WTC11 (cell line): ENCODE measurements at places on chromosomes 3 and 15.

GRCh38 chr3:55796533-55796932, 309.4 kb upstream of the WNT5A start:
- no peak for DNase-seq

DNA sequence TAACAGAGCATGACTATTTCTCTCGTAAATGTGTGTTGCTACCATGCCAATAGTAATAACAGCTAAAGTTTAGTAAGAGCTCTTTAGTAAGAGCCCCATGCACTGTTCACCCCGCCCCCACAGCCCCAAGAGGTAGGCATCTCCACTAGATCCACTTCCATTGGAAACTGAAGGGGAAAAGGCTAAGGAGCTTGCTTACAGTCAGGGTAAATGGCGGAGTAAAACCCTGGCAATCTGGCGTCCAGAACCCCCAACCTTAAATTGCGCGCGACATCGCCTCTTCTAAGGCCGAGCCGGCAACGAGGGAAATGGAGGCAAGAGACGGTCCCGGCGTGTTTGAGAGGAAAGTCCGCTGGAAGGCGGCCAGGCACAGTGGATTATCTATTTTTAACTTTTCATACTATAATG, 654 bp upstream of the C3orf38 start:
- peak; percentile 20 for DNase-seq

DNA sequence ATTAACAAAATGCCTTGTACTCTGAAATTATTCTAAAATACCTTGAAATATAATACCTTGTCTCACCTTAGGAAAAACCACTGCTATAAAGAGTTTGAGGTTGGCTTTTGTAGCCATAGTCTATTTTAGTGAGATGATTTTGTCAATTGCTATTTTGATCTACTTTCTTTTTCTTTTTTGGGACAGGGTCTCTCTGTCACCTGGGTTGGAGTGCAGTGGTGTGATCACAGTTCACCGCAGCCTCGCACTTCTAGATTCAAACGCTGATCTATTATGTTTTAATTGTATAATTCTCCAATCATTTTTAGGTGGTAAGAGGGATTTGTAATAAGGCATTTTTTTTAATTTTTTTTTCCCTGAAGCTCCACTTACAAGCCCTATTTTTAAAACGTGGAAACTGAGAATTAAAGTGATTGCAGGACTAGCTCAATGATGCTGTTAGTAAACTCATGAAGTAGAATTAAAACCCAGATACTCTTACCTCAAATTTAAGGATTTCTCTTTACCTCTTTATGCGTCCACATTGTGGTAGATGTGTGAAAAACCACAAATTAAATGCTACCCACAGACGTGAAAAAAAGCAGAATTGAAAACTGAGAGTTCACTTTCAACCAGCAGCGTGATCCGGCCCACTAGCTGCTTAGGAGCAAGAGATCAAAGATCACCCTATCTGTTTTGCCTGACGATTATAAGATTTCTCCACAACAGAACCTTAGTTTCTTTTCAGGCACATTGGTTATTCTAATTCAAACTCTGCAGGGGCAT, 384.2 kb downstream of the CGGBP1 start:
- no peak for DNase-seq

DNA sequence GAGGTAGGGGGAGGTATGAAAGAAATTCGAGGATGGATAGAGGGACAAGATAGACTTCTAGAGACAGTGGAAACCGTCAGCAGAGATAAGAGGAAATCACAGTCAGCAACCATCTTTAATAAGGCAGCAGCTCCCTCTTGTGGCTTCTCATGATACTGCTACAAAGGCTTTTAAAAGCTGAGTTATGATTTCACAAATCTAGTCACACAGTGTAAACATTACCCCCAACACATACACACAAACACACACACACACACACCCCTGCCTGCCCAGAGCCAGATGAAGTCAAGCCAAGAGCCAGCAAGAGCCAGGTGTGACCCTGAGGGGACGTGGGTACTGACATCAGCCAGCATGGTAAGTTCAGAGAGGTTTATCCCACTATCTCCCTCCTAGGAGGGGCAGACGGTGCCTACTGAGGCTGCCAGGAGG, 18.9 kb upstream of the TGM5 start:
- DNase-seq: peak; percentile 36

GRCh38 chr3:13414040-13414729, 5.9 kb downstream of the NUP210 start:
- no peak for DNase-seq

- no peak for DNase-seq
Observed at GRCh38 chr3:63450023-63450422, 171.9 kb downstream of the SYNPR start.

GRCh38 chr15:76938752-76939151, 7.2 kb downstream of the RCN2 start:
- no peak for DNase-seq

DNA sequence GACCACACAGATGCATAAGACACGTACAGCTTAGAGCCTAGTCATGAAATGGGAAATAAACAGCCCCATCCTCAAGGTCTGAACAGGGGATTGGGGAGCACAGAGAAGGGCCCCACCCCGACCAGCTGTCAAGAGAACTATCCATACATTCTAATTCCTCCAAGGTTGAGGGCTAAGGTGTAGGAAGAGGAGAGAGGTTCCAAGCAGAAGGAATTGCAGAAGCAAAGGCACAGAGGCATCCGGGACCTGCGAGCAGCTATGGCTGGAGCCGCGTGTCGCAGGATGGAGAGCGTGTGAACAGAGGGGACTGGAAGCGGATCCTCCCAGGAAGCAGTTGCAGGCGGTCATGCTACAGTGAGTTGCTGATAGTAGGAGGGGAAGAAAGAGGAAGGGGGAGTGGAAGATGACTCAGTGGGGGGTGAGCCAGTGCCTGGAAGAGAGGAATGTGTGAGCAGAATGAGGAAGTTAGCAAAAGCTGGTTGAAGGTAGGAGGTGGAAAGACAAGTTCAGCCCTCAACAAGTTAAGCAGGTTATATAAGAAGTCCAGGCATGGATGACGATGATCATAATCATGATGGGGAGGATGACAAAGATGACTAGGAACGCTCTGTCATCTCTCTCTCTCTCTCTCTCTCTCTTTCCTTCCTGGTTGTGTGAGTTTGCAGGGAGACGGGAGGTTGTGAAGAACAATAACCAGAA, 89.7 kb downstream of the LIPC start:
- peak; percentile 36 for DNase-seq

DNA sequence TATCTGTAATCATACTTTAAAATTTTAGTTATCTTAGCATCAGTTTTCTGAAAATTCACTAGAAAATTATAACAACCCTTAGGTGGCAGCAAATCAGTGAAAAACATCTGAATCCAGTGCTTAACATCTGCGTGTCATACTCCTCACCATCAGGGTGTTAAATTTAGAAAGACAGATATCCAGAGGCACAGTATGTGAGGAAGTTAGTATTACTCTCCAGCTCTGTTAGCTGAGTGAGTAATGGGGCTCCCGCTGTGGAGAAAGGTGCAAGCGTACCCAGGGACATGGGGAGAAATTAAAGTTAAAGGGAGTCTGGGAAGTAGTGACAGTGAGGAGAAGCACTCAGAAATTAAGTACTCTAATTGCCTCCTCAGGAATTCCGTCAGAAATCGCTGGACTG, 50.9 kb downstream of the CEP63 start:
- DNase-seq: no peak

GRCh38 chr3:80099559-80100066, 331.8 kb upstream of the ROBO1 start:
- DNase-seq: no peak

- no peak for DNase-seq
Observed at GRCh38 chr15:50246631-50247030, 18.9 kb downstream of the HDC start.

- DNase-seq: no peak
Observed at GRCh38 chr3:70471464-70472342, 159.3 kb upstream of the MDFIC2 start.

GRCh38 chr3:9912294-9912935, 4.5 kb upstream of the IL17RC start:
- DNase-seq: no peak

- DNase-seq: no peak
Observed at GRCh38 chr3:136937851-136938250, 19.9 kb upstream of the IL20RB start.

DNA sequence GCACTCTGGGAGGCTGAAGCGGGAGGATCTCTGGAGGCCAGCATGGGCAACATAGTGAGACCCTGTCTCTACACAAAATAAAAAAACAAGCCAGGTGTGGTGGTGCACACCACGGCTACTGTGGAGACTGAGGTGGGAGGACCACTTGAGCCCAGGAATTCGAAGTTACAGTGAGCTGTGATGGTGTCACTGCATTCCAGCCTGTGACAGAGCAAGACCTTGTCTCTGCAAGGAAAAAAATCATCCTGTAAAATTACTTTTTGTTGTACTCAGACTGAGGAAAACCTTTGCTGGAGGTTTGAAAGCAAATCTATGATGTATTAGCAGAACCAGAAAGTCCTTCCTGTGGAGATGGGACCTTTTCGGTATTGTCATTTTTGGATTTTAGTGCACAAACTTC, 63.3 kb downstream of the ATP1B3 start:
- DNase-seq: no peak

DNA sequence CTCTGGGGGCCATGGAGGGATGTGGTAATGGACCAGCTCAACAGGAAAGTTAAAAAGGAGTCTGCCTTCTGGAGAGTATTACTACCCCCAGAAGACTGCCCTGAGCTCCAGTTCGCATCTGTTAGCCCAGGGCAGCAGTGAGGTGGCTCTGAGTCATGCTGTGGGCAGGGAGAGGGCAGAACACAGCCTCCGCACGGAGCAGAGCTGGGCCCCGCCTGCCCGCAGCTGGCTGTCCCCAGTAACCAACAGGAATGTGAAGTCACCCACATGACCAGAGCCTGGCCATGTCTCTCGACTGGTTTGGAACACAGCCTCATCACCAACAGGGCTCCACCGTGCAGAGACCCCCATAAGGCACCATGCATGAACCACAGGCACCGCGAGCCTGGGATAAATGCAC, 62.1 kb downstream of the CYFIP1 start:
- DNase-seq: no peak

DNA sequence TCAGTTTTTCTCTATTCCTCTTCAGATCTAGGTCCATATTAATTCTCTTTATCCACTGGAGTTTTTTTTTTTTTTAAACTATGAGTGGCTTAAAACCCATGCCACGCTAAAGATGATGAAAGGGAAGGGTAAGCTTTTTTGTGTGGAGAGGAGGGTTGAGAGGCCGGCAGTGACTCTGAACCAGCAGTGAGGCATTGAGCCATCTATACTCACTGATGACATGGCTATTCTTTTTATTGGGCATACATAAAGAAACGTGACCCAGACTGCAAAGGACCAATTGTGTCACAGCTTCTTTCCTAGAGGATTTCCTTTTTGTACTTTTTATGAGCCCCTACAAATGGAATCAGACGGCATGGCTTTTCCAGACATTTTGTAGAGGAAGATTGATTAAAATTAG, 662.2 kb downstream of the AGBL1 start:
- DNase-seq: no peak

GRCh38 chr3:66609660-66610561, 109.1 kb upstream of the LRIG1 start:
- DNase-seq: peak; percentile 75

GRCh38 chr15:73575636-73576247, 57.4 kb downstream of the NPTN start:
- DNase-seq: no peak

DNA sequence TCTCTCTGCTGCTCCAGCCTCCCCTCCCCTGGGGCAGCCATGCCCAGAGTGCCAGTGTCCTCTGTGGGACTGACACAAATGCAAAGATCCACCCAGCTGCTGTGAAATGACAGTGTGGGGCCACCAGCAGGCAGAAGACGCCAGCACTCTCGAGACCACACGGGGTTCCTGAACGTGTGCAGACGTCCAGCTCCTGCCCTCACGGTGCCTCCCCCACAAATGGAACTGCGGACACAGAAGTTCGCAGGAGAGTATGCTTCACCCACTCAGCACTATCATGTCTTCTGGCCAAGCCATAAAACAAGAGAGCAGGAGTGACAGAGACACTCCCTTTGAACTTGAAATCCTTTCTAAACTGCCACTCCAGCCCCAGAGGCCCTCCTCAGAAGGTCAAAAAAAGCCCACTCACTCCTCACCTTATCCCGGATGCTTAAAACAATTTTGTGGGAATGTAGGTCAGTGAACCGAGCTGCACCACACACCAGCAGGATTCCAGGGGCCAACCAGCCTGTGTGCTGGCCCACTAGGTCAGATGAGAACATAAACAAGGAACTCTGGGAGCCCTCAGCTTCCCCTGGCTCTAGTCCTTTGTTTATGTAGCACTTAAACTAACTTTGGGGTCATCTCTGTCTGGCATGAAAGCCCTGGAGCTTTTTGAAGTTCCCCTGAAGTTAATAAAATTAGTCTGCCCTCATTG, 112.6 kb downstream of the DNAJB8 start:
- DNase-seq: no peak

DNA sequence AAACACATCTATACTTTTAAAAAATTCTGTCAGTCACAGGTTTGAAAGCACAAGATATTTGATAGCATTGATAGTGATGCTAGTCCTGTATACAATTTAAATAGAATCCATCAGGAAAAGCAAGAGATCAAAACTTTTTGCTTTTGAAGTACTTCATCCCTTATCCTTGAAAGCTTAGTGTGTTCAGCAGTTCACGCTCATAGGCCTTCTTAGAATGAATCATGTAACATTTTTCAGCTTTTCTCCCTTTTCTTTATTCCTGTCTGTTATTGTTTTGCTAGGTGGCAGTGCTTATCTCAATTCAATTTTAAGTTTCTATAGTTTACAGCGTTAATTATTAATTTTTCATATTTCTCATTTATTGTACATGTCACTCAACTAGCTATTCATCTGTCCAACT, 69.1 kb downstream of the FGF7 start:
- DNase-seq: no peak

- DNase-seq: no peak
Observed at GRCh38 chr3:123411340-123412040, 37.4 kb downstream of the ADCY5 start.

- DNase-seq: no peak
Observed at GRCh38 chr3:123686251-123686650, 101.4 kb upstream of the HACD2 start.

GRCh38 chr3:24385012-24385615, 109.5 kb downstream of the THRB start:
- DNase-seq: no peak

GRCh38 chr3:153980252-153980590, 141.0 kb upstream of the ARHGEF26 start:
- DNase-seq: peak; percentile 11

- DNase-seq: no peak
Observed at GRCh38 chr3:127409421-127410136, 121.7 kb upstream of the PRR20G start.

- no peak for DNase-seq
Observed at GRCh38 chr3:15933439-15934139, 135.8 kb upstream of the ANKRD28 start.

GRCh38 chr3:140258222-140258724, 323.3 kb downstream of the CLSTN2 start:
- DNase-seq: no peak

DNA sequence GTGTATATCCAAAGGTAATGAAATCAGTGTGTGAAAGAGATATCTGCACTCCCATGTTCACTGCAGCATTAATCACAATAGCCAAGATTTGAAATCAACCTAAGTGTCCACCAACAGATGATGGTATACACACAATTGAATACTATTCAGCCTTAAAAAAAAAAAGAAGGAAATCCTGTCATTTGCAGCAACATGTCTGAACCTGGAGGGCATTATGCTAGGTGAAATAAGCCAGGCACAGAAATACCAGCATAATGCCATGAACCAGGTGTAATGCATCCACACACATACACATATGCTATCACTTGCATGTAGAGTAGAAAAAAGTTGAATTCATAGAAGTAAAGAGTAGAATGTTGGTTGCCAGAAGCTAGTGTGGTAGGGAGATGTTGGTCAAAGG, 18.4 kb upstream of the NR1I2 start:
- DNase-seq: no peak

- no peak for DNase-seq
Observed at GRCh38 chr3:195094191-195094921, 176.6 kb downstream of the XXYLT1 start.
